ENCODE measurements at places on chromosomes 5 and 9.

GRCh38 chr5:95822542-95823181, at the start of gene GLRX:
Gene GLRX, minus strand, starts transcription at chr5:95822726. Its CDS starts 64 bp downstream, at chr5:95822662.
- H3K4me3 ChIP-seq = peak within 1 kb of the TSS; percentile 99
- H3K27ac ChIP-seq = peak within 1 kb of the TSS; percentile 98
- H3K4me1 ChIP-seq = peaks cover 58% of the 10 kb centered on the region
- no peaks in the 10 kb centered on the region for H3K27me3 ChIP-seq

GRCh38 chr9:101409079-101409477, 10.4 kb downstream of the ZNF189 start:
- no peak overlapping the region for H3K27ac ChIP-seq
- H3K27me3 ChIP-seq = no peaks in the 10 kb centered on the region
- no peaks in the 10 kb centered on the region for H3K4me1 ChIP-seq
- no peak for DNase-seq

DNA sequence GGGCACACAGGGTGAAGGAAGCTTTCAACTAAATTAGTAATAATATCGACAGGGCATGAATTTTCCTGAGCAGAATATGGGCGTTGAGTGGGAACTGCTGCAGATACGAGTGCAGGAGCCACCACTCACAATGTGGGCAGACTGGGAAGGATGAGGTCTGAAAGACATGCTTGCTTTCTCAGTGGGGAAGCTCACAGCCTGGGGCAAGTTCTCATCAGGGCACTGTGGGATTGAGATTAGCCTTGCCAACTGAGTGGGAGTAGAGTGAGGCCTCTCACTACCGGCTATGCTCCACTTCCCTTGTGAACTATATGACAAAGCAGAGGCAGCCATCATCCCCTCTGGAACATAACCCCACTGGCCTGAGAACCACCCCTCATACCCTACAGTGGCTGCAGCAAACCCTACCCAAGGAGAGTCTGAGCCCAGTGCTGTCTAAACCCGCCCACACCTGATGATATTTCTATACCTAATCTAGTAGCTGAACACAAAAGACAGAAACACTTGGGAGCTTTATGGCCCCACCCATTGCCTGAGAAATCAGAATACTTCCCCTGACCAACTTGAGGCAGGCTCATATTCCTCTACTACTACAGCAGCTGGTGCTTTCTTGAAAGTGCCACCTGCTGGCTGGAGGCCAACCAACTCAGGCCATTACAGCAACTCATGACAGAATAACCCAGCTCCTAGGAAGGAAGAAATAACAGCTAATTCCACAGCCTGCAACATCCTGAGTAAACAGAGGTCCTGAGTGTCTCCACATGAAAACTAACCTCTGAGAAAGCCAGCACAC, 173.7 kb upstream of the SPEF2 start:
- H3K36me3 ChIP-seq = peaks cover 2% of the 10 kb centered on the region
- H3K27ac ChIP-seq = no peak overlapping the region
- peaks cover 28% of the 10 kb centered on the region for H3K27me3 ChIP-seq

- H3K27ac ChIP-seq = no peak overlapping the region
- H3K4me1 ChIP-seq = no peaks in the 10 kb centered on the region
- H3K36me3 ChIP-seq = no peaks in the 10 kb centered on the region
- no peak for DNase-seq
- no peaks in the 10 kb centered on the region for H3K27me3 ChIP-seq
Observed at GRCh38 chr9:99860266-99860665, 38.6 kb downstream of the NR4A3 start.

DNA sequence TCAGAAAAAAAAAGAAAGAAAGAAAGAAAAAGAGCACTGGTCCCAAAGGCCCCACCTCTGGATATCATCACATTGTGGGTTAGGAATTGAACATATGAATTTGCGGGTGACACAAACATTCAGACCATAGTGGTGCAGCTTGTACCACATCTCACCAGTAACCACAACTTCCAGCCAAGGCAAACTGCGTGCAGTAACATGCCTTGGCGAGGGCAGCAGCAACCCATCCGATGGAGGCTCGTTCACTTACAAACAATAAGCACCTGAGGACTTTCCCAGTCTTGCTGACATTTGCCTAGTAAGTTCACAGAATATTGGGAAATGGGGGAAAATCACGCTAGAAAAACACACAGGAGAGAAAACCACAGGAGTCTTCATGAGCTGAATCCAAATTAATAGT, 508.1 kb downstream of the ZNF608 start:
- H3K27me3 ChIP-seq = no peaks in the 10 kb centered on the region
- no peaks in the 10 kb centered on the region for H3K36me3 ChIP-seq
- H3K4me1 ChIP-seq = no peaks in the 10 kb centered on the region
- no peak overlapping the region for H3K4me3 ChIP-seq
- no peak for DNase-seq

DNA sequence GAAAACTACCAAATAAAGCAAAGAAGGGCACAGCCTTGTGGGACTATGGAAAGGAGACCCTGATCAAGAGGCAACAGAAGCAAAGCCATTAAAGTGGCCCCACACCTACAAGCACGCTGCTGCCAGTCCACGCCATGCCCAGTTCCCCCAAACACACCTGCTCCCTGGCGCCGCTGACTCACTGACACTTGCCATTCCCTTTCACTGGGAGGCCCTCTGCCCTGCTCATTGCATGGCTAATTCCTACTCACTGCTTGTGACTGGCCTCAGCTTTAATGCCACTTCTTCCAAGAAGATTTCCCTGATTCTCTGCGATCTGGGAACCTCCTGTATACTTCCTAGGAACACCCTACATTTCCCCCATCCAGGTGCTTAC, 71.2 kb upstream of the TAF1L start:
- no peaks in the 10 kb centered on the region for H3K4me1 ChIP-seq
- no peak overlapping the region for H3K4me3 ChIP-seq
- H3K27me3 ChIP-seq = peaks cover 29% of the 10 kb centered on the region
- H3K36me3 ChIP-seq = peaks cover 2% of the 10 kb centered on the region
- no peak overlapping the region for H3K27ac ChIP-seq
- DNase-seq = no peak

DNA sequence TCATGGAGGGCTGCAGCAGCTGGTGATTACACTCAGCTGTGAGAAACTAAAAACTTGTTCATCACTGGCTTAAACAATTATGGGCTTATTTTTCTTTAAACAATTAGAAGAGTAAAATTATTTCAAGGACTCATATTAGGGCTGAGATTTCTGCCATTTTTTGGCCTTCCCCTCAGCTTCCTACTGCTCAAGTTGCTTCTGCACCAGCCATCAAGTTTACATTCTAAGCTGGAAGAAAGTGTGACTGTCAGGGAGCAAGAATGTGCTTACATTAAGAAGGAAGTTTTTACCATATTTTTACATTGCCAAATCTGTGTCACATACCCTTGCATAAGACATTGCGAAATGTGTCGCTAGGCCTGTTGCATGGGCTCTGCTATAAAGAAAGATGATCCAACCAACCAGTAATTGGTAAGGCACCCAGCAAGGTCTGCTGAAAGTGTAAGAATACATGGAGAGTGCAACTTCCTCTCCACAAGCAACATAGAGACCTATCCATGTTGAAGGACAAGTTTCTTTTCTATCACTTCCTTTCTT, 260.3 kb upstream of the CDH10 start:
- H3K27me3 ChIP-seq = no peaks in the 10 kb centered on the region
- no peak overlapping the region for H3K4me3 ChIP-seq

- H3K27me3 ChIP-seq = peaks cover 43% of the 10 kb centered on the region
- no peak for DNase-seq
- H3K27ac ChIP-seq = no peak overlapping the region
- no peak overlapping the region for H3K4me3 ChIP-seq
- H3K36me3 ChIP-seq = no peaks in the 10 kb centered on the region
- peaks cover 11% of the 10 kb centered on the region for H3K4me1 ChIP-seq
Observed at GRCh38 chr5:10989577-10990263, 228.7 kb upstream of the DAP start.

GRCh38 chr5:95880081-95880926, 57.8 kb upstream of the GLRX start:
- no peak for DNase-seq
- H3K4me1 ChIP-seq = no peaks in the 10 kb centered on the region
- peak overlapping the region; percentile 37 for H3K27ac ChIP-seq
- H3K27me3 ChIP-seq = no peaks in the 10 kb centered on the region
- no peaks in the 10 kb centered on the region for H3K36me3 ChIP-seq

DNA sequence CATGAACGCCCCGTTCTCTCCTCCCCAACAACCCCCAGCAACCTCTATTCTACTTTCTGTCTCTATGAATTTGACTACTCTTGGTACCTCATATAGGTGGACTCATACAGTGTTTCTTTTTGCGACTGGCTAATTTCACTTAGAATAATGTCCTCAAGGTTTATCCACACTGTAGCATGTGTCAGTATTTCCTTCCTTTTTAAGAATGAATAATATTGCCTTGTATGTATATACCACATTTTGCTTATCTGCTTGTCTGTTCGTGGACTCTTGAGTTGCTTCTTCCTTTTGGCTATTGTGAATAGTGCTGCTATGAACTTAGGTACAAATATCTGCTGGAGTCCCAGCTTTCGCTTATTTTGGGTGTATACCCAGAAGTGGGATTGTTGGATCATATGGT, 42.7 kb downstream of the IQGAP2 start:
- peak overlapping the region; percentile 25 for H3K4me3 ChIP-seq
- peaks cover 57% of the 10 kb centered on the region for H3K4me1 ChIP-seq
- no peak overlapping the region for H3K27ac ChIP-seq
- H3K36me3 ChIP-seq = peaks cover 11% of the 10 kb centered on the region
- H3K27me3 ChIP-seq = no peaks in the 10 kb centered on the region

- peaks cover 81% of the 10 kb centered on the region for H3K4me1 ChIP-seq
- DNase-seq = no peak
- peak overlapping the region; percentile 7 for H3K4me3 ChIP-seq
- peaks cover 8% of the 10 kb centered on the region for H3K36me3 ChIP-seq
Observed at GRCh38 chr9:89473762-89474469, 24.0 kb downstream of the SEMA4D start.

Measured in T-helper 17 cell (primary cell).